ENCODE measurements at places on chromosomes 1 and 21.

- DNase-seq = no peak
Observed at GRCh38 chr1:91582431-91582921, 81.8 kb downstream of the CDC7 start.

DNA sequence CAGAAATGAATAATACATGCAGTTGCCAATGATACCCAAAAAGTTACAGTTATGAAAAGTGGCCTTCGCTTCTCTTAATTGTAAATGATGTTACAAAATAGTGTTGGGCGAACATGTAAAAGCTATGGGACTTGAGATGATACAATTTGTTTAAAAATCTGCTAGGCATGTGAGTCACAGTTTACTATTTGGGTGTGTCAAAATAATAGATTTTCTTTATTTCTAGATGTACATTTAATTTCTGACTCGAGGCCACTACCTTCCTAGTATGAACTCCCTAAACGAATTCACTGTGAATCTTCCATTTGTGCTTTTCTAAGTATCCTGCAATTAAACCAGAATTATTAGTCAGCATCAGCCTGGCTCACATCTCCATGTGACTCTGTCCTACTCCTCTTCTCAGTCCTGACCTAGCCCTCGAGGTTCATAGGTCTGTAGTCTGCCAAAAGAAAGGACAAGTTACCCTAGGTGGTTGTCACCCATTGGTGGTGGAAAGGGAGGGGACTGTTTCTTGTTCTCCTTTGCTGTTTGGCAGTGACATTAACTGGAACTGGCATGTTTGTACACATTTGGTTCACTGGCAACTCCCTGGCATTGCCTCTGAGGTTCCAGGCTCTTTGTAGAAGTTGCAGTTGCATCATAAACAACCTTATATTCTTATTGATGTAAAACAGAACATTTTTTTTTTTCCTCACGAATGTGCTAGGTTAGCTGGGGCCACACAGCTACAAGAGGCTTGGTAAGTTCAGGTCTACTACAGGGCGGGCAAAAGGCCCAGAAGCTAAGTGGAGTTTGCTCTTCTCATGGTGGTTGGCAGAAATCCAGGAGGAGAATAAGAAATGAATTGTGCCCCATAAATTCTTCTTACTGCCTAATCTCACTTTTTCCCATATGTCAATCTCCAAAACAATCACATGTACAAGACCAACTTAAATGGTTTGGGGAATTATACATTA, 746.5 kb upstream of the ADAMTS5 start:
- no peak for DNase-seq

DNA sequence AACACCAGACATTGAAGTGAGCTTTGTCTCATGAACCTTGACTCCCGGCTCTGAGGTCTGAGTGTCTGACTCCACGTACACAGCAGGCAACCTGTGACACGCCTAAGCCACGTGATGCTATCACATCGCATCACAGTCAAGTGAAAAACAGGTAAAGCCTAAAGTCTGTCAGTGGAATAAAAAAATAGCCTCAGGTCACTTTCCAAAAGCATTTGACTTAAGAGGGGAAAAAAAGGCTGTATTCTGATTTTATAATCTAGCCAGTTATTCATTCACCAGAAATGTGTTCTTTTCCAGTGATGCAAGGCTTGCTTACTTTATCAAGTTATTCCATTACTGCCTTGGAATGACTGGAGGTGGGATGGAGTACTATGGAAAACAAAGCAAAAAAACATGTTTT, 163.2 kb upstream of the HMCN1 start:
- no peak for DNase-seq

DNA sequence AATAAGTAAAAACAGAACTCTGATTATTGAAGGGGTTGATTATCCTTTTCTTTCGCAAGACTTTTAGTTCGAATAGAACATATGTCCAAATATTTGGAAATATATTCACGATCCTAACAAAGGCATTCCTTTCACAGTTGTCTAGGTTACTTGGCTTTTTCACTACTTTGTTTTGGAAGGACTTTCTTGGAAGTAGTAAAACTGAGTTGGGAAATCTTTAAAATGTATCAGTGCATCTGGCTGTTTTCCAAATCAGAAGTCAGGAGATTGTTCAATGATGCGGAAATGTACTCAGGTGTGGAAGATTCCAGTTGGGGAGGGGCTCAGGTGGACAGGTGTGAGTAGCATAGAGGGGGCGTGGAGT, 67.1 kb downstream of the SH3BGR start:
- no peak for DNase-seq

DNA sequence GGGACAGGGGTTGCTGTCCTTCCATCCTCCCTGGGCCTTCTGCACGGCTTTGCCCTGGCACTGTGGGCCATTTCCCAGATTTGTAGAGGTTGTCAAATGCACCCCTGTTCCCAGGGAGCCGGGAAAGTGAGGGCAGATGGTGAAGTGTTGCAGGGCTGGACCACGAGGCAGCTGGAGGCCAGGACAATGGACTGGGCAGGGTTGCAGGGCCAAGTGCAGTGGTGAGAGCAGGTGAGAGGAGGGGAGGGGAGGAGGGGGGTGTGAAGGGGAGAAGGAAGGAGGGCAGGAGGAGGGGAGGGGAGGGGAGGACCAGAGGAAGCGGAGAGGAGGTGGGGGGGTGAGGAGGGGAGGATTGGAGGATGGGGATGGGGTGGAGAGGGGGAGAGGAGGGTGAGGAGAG, 443.9 kb downstream of the CAMTA1 start:
- DNase-seq = no peak

- DNase-seq = no peak
Observed at GRCh38 chr21:44999428-44999971, 59.7 kb downstream of the SLX9 start.

- no peak for DNase-seq
Observed at GRCh38 chr1:37392051-37392450, 82.3 kb upstream of the ZC3H12A start.

- no peak for DNase-seq
Observed at GRCh38 chr1:84299536-84300170, 1.9 kb upstream of the SAMD13 start.

- no peak for DNase-seq
Observed at GRCh38 chr1:4512636-4513035, 141.8 kb upstream of the AJAP1 start.
